ENCODE measurements at places on chromosomes 12 and 14.

- no peak for DNase-seq
Measured at GRCh38 chr12:51869931-51870330, 18.0 kb upstream of the ANKRD33 start.

DNA sequence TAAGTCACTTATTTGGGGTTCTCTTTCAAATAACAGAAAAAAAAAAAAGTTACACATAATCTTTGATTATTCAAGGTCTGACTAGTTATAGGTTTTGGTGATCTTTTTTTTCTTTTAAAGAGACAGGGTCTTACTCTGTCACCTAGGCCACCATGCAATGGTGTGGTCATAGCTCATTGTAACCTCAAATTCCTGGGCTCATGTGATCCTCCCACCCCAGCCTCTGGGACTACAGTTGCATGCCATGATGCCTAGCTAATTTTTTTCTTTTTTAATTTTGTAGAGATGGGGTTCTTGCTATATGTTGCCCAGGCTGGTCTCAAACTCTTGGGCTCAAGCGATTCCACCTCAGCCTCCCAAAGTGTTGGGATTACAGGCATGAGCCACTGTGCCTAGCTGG is 56.5 kb upstream of the CFL2 start:
- no peak for DNase-seq

DNA sequence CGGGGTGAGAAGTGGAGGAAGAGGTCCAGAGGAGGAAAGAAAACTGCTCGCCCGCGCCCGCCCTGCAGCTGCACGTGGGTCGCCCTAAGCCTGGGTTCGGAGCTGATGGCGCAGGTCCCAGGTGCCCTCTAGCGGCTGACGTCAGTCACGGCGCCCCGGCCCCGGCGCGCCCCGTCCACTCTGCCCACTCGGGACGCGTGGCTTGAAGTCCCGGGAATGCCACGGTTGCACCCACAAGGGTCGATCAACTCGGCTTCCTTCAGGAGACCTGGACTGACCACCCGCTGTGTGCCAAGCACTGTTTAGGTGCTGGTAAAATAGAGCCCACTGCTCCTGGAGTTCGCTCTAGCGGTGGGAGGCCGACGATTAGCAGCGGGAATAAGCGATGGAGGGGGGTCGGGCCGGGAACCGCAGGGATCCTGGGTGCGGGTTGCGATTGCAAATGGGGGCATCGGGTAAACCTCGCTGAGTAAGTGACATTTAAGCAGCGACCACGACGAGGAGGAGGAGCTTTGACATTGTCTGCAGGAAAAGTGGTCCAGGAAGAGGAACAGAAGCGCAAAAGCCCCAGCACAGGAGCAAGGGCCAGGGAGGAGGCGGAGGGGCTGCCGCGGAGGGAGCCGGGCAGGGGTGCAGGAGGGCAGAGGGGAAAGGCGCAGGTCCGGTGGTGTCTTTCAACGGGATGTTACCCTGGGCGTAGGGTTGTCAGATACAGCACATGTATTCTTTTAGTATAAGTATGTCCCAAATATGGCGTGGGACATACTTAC is 5.1 kb upstream of the ZNF839 start:
- DNase-seq = peak; percentile 96

GRCh38 chr14:58699681-58700205 is 62.0 kb downstream of the DACT1 start:
- DNase-seq = no peak

GRCh38 chr12:116263844-116264243 is 13.6 kb downstream of the MED13L start:
- no peak for DNase-seq

- no peak for DNase-seq
Measured at GRCh38 chr12:43336962-43337555, 214.9 kb downstream of the ADAMTS20 start.

Measured in stomach (tissue), 19 donors.